ENCODE measurements at places on chromosomes 6 and 20.

GRCh38 chr6:150930841-150931240 is 65.3 kb downstream of the MTHFD1L start:
- no peak for DNase-seq

- DNase-seq, result no peak
Measured at GRCh38 chr6:112651239-112651638, 304.1 kb downstream of the RFPL4B start.

DNA sequence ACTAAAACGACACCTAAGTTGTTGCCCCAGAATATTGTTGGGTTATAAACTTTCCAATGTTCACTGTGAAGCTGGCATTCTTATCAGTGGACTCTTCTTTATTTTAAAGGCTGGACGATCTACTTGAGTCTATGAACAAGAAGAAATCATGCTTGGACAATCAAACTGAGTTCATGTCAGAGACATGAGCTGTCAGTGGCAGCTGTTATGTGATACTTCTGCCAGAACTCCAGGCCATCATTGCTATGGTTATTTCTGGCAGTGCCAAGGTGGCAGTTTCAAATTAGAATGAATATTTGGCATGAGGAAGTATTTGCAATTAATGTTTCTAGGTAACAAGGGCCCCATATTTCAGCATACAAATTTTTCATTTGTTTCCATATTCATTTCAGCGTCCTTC is 417.3 kb downstream of the LMBRD1 start:
- no peak for DNase-seq

DNA sequence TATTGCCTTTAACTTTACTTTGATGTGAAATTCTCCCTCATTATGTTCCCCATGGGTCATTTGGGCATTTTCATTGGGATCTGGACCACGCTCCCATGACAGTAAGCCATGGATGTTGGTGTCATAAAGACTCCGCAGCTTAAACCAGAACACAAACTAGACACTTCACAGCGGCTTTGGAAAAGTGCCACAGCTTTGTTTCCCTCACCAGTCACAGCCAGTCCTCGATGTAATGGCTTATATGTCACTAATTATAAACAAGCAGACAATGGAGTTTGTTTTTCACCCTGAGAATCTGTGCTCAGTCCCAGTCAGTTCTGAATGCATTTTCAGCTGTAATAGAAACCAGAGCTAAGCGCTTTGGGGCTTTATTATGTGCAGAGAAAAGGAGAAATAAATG is 23.2 kb upstream of the DAAM2 start:
- DNase-seq, result no peak

GRCh38 chr6:4388675-4389074 is 253.3 kb upstream of the ECI2 start:
- DNase-seq, result no peak

- no peak for DNase-seq
Measured at GRCh38 chr6:51495610-51496396, 591.6 kb downstream of the PKHD1 start.

GRCh38 chr6:138724015-138724414 is 49.6 kb upstream of the CCDC28A start:
- DNase-seq, result no peak

DNA sequence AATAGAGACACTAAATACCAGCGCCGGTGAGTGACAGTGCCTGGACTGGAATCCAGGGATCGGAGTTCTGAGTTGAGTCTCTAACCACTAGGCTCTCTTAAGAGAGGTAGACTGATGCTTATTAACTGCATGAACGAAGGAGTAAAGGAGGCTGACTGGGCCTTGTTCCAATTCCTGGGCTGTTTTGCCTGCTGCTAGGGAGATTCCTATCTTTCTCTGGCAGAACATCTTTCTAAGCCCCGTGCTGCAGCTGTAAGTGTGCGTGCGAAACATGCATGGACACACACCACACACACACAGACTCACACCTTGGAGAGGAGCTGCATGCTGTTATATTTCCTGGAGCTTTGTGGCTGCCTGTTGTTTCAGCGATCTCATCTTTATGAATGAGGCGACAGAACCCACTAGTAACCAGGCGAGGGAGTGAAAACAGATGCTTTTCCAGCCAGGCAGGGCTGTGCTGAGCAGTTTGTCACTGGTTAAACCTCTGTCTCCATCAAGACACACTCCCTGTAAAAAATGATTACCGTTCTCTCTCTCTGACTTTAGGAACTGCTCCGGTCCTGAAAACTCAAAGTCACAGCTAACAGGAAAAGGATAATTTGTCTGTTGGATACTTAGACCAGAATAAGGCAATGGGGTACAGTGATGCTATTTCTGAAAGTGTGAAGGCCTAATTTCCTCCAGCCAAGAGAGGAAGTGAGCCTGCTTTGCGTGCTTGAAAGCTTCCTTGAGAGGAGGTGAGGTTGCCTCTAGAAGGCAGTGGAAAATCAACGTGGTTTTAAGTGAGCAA is 157.4 kb upstream of the ZNF217 start:
- DNase-seq, result no peak

DNA sequence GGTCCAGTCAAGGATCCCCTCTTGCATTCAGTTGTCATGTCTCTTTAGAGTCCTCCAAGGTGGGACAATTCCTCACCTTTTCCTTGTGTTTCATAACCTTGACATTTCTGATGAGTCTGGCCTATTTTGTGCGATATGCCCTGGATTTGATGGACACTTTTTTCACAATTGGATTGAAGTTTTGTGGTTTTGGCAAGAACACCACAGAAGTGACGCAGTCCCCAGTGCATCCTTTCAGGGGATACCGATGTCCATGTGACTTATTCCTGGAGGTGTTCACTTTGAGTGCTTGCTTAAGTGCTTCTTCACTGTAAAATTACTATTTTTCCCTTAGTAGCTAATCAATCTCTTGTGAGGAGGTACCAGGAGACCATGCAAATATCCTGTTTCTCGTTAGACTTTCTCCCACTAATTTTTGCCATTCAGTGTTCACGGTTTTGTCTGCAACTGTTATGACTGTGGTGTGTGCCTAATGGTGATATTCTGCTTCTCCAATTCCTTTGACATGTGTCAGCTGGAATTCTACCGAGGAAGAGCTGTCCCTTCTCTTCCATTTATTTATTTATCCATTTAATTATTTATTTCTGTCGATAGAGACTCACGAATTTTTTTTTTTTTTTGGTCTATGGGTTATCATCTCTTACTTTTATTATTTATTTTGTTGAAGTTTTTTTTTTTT is 30.8 kb downstream of the BPIFB4 start:
- no peak for DNase-seq

DNA sequence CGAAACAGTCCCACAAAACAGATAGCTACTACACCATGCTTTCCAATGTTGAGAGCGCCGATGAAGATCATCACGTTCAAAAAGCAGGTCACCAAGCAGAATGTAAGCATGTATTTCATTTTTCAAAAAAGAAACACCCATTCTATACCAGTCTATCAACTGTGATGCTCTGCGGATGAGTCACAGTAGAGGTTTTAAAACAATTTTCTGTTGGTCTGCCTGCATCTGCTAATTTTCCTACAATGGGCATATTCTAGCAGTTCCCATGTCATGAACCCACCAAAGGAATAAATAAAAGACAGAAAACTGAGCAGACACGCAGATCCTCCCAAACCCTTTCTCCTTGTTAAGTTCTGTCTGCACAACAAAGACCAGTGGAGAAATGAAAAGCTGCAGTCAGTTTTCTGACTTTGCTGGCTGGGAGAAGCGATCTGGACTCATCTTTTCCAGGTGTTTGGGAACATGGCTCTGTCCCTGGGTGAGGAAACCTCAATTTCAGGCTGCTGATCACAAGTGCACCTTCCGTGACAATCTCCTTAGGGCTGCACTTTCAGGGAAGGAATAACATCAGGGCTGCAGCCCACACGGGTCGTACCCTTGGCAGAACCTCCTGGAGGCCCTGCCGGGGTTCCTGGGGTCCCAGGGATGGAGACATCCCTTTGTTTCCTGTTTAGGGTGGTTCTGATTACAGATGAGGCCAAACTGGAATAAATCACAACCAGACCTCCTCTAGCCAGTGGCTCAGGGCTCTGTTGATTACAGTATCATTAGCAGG is 200.1 kb downstream of the BMP7 start:
- DNase-seq, result no peak

DNA sequence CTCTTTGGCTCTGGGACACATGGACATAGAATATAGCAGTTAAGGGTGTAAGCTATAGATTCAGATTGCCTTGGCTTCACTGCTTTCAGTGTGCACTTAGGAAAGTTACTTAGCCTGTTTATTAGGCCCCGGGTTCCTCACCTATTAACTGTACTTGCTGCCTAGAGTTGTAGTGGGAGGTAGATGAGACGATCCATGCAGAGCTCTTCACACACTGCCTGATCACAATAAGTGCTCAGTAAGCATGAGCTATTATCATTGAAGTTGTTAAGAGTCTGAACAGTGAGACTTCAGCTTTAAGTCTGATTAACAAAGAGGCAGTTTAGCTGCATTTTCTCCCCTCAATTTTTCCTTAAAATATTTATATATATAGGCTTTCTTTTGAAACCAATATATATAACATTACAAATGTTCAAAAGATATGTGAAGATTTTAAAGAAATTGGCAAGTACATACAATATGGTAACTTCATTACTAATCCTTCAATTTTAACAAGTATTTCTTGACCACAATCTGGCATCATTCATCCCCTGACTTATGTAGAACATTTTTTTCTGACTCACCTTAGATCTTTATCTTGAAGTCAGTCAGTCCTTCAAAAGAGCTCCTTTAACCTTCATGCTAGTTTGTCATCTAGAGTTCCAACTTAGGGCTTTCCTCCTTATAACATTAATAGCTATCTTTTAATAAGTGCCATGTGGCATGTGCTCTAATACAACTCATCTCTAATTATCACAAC is 20.5 kb upstream of the SUPT3H start:
- DNase-seq, result no peak

- no peak for DNase-seq
Measured at GRCh38 chr20:2871111-2871465, 2.2 kb upstream of the PTPRA start.

- no peak for DNase-seq
Measured at GRCh38 chr20:44848254-44849015, 37.1 kb upstream of the YWHAB start.

GRCh38 chr6:83307849-83308248 is 114.7 kb downstream of the RWDD2A start:
- no peak for DNase-seq

DNA sequence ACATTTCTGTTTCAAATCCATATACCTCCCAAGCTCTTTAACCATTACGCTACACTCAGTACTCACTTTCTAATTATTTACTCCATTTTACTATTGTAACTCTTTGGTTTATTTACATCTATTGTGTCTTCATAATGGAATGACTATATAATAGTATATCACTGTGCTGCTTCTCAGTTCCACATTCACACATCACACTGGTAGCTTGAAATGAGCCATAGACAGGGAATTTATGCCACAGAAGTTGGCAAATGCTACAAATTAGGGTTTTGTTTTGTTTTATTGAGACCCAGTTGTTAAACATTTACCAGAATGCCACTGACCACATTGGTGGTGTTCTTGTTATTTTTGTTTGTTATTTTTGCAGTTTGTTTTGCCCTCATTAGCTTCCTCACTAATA is 213.9 kb downstream of the KCNQ5 start:
- no peak for DNase-seq

GRCh38 chr6:41470331-41471063 is 75.7 kb upstream of the FOXP4 start:
- no peak for DNase-seq

- no peak for DNase-seq
Measured at GRCh38 chr6:44594481-44594880, 207.0 kb downstream of the CDC5L start.

GRCh38 chr20:47765691-47766594 is 19.3 kb downstream of the SULF2 start:
- no peak for DNase-seq

DNA sequence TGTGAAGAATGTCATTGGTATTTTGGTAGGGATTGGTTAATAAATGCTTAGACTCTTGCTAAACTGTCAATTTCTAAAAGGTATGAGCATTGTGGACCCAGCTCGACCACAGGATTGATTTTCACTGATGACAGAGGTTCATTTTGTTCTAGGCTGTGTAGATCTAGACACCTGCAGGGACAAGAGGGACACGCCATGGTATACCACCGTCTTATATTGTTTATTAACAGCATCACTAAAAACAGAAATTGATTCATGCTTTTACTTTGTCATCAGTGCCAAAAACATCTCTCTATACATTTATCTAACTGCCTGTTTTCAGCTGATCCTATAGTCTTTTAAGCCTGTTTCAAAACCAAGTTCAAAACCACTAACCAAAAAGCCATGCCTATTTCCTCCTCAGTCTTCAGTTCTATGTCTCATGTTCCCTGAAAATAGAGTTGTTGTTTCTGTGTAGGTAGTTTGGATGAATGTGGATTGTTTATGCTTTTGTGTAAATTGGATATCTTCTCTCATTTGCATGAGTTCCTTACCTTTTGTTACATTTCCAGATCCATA is 109.8 kb downstream of the JAG1 start:
- no peak for DNase-seq

DNA sequence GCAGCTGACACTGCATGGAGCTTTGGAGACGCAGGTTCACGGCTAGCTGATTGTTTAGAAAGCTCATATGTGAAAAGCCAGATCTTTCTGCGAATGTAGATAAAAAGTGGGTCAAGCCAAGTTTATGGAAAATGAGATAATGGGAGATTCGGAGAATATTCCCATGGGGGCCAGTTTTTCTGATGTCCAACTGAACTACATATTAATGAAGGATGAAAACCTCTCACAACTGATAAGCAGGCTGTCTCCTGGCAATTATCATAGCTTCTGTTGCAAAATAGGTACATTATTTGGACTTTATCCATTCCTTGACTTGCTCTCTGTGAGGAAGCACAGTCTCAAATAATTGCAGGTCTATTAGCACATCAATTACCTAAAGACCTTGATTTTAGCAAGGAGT is 21.1 kb downstream of the HDGFL1 start:
- no peak for DNase-seq

DNA sequence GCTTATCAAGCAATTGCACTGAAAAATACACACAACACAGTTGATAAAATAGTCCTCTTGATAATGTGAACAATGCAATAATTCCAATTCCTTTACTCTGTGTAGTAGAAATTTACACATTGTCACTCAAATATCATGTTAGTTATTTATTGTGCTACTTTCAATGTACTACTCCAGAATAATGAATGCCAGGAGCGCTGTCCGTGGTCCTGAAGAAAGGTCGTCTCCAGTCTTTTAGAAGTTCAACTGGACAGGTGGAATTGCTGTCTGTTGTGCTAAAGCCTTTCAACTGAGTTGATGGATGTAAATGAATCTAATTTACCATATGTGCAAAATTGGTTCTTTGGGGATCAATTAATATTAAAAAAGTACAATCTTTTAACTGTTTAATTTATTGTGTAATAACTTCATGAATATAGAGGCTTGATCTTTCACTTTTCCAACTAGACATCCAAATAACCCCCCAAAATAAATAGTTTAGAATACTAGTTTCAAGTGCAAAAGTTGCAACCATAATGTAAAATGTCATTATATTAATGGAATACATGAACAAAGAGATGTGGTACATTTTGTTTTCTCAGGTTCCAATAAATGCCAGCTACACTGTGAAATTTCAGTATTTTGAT is 3.2 kb downstream of the GRIK2 start:
- DNase-seq, result no peak

DNA sequence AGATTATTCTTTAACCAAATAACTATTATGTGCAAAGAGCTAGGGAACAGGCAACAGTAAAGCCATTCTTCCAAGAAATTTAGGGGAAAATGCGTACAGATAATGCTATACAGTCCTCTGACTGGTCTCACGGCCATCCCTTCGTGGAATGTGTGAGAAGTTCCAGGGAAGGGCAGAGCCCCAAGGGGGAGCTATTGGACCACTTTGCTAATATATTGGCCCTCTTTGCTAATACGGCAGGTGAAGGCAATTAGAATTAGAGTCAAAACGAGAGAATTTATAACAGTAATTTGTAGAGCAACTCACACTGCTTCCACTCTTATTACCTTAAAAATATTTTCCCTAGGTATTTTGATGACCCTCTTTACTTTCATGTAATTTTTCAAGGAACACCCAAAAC is 140.4 kb downstream of the IMPG1 start:
- DNase-seq, result peak; percentile 10

Data from NCI-H1930 (cell line).